ENCODE measurements at places on chromosomes 1 and 21.

DNA sequence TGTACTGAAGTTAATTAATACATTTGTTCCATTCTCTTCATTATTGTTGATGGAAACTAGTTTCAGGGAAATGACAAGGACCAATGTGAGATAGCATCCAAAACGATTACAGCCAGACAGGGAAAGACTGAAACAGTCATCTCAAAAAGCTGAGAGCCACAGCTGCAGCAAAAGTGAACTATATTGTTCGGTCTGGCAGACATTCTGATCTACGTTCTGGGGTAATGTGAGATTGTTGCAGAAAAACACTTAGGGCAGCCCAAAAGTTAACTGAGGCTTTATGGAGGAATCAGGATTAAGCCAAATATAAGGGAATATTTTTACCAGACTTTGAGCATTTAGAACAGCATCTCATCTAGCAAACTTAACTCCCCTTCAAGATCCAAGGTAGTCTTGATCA, 112.9 kb downstream of the LRRC40 start:
- DNase-seq, result no peak

- DNase-seq, result no peak
Observed at GRCh38 chr1:47181955-47182675, 7.7 kb downstream of the PDZK1IP1 start.

DNA sequence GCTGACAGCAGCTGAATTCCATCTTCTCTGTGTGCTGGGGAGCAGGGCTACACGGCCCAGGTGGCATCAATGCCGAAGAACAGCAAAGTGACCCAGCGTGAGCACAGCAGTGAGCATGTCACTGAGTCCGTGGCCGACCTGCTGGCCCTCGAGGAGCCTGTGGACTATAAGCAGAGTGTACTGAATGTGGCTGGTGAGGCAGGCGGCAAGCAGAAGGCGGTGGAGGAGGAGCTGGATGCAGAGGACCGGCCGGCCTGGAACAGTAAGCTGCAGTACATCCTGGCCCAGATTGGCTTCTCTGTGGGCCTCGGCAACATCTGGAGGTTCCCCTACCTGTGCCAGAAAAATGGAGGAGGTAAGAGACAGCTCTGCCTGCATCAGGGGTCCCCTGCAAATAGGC, 16.6 kb downstream of the SLC6A17 start:
- DNase-seq, result no peak

- DNase-seq, result no peak
Observed at GRCh38 chr1:227845147-227845458, 29.6 kb downstream of the PRSS38 start.

DNA sequence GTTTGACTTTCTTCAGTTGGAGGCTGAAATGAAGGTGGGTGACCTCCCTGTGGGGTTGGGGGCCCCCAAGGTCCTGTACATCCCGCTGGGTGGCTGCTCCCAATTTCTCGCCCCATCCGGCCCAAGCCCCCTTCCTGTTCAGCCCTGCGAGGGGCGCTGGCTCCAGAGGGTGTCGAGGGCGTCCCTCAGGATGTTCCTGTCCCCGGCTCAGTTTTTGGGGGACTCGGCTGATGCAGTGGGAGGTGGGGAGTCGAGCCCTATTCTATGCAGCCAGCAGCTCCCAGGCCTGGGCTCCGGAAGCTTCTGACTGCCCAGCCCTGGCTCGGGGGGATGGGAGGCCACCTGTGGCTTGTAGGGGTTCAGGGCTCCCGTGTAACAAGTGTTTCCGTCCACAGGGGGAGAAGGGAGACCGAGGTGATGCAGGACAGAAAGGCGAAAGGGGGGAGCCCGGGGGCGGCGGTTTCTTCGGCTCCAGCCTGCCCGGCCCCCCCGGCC, 38.2 kb downstream of the SLC19A1 start:
- no peak for DNase-seq

DNA sequence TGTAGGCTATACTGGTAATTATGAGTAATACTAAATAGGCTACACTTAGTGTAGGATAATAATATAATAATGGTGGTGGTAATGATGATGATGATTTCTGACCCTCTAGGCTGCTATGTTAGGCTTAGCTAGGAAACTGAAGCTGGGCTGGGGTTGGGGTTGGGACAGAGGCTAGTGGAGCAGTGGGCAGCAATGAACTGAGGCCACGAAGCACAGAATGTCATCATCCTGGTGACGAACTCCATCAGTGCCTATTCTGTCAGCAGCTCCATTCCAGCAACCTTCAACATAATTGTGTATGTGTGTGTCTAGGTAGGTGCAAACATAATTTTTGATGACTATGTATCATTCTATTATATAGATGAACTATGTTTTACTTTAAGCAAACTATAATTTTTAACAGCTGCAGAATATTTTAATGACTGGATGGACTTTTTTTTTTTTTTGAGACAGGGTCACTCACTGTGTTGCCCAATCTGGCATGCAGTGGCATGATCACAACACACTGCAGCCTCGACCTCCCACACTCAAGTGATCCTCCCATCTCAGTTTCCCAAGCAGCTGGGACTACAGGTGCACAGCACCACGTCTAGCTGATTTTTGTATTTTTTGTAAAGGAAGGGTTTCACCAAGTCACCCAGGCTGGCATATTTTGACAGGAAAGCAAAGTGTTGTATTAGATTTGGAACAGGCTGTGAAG, 12.9 kb upstream of the CLIC4 start:
- DNase-seq, result no peak

GRCh38 chr1:212311836-212312497, 26.8 kb downstream of the PPP2R5A start:
- DNase-seq, result no peak

- DNase-seq, result no peak
Observed at GRCh38 chr1:185594786-185595410, 139.3 kb upstream of the HMCN1 start.

DNA sequence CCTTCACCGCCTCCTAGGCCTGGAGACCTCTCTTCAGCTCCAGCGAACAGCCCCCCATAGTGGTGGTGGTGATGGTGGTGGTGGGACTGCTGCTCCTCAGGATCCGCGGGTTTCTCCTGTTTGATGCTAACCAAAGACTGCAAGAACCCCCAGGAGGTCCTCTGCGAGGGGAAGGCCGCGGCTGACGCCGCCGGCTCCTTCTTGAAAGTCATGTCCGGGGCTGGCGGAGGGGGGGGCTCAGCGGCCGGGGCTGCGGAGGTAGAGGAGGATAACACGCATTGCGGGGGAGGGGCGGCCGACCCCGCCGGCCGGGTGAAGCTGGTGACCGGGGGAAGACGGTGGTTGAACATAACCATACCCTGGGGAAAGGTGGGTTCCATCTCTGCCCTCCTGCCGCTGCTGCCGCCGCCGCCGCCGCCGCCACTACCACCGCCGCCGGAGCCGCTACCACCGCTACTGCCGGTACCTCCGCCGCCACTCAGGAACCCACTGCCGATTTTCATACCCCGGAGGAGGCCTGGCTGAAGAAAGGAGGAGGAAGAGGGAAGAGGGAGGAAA, 554 bp downstream of the ZNF281 start:
- peak; percentile 56 for DNase-seq

- DNase-seq, result no peak
Observed at GRCh38 chr1:102434421-102434820, 437.7 kb upstream of the OLFM3 start.

DNA sequence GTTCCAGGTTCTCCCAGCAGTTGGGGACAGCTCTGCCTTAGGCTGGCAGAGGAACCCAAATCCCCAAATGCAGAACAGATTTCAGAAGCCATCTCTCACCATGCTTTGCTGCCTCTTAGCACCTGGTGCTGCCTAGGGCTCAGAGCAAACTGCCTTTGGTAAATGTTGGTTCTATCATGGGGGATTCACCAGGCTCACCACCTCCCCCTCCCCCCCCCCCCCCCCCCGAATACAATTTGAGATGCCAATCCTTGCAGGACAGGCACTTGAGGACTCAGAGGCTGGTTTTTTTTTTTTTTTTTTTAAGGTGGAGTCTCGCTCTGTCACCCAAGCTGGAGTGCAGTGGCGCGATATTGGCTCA, 447 bp upstream of the PAQR6 start:
- no peak for DNase-seq

DNA sequence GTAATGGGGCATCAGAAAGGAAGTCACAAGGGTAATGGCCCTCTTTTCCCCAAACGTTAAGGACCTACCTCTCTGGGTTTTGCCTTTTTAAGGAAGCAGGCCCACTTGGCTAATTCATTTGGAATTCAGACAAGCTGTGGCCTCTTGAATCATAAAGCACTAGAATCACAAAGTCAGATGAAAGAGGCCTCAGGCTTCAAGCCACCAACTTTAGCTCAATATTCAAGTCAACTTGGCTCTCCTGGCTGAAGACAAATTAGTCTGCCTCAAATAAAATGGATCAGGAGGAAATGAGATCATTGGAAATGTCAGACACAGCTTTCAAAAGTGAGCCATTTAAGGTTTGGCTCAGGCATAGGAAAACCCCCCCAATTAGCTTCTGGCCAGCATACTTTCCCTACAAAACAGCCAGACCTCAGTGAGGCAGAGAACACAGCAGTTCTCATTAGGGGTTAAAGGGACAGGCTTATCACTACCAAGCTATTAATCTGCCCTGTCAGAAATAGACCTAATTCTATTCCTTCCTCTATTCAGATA, 34.3 kb downstream of the SLC35D1 start:
- DNase-seq, result no peak

GRCh38 chr1:1842360-1843146, 48.3 kb downstream of the GNB1 start:
- no peak for DNase-seq

DNA sequence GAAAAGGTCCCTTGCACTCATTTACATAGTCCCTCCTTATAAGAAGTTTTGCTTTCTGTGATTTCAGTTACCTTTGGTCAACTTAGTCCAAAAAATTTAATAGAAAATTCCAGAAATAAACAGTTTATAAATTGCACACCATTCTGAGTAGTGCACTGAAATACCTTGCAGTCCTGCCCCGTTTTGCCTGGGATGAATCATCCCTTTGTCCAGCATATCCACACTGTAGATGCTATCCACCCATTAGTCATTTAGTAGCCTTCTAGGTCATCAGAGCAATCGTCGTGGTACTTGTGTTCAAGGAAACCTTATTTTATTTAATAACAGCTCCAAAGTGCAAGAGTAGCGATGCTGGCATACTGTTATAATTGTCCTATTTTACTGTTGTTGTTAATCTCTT, 38.0 kb downstream of the SPRTN start:
- no peak for DNase-seq

DNA sequence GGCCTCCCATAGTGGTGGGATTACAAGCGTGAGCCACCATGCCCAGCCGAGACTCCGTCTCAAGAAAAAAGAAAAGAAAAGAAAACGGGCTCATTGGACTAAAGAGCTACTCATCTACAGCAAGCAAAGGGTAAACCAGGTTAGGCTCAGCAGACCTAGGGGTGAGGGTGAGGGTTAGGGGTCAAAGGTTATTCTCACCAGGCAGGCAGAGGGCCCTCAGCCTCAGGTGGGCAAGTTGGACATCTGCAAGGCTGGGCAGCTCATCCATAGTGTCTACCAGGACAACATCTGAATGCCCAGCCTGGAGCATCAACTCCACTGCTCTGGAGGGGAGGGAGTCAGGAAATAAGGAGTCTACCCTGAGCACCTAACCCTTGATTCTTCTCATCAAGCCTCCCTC, 3.5 kb downstream of the MTMR11 start:
- DNase-seq, result no peak

- DNase-seq, result no peak
Observed at GRCh38 chr1:179586107-179586823, 5.4 kb upstream of the TDRD5 start.

GRCh38 chr21:46509741-46510502, 51.2 kb downstream of the DIP2A start:
- DNase-seq, result no peak

- no peak for DNase-seq
Observed at GRCh38 chr1:54302951-54303843, 103.0 kb downstream of the SSBP3 start.

DNA sequence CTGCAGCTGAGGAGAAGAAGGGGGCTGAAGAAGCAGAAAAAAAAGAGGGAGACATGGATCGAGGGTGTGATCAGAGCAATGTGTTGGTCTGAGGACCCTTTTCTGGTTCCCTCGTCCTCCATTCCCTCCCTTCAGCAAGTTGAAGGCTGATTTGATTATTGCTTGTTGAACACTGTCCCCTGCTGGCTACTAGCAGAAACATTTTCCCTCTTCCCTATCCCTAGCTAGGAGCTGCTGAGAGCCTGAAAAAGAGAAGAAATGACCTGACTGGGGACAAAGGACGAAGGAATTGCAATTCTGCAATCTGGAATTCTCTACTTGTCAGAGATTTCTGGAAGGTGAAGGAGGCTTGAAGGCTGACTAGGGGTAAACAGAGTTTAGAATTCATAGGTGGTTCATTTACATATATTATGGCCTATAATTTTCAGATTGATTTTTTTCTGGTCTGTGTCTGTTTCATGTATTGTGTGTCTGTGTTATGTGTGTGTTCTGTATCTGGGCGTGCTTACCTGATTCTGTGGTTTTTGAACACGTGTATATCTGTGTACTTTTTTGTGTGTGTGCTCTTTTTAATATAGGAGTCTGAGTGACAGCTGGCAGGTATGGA, 9.8 kb downstream of the NHLH1 start:
- DNase-seq, result no peak

DNA sequence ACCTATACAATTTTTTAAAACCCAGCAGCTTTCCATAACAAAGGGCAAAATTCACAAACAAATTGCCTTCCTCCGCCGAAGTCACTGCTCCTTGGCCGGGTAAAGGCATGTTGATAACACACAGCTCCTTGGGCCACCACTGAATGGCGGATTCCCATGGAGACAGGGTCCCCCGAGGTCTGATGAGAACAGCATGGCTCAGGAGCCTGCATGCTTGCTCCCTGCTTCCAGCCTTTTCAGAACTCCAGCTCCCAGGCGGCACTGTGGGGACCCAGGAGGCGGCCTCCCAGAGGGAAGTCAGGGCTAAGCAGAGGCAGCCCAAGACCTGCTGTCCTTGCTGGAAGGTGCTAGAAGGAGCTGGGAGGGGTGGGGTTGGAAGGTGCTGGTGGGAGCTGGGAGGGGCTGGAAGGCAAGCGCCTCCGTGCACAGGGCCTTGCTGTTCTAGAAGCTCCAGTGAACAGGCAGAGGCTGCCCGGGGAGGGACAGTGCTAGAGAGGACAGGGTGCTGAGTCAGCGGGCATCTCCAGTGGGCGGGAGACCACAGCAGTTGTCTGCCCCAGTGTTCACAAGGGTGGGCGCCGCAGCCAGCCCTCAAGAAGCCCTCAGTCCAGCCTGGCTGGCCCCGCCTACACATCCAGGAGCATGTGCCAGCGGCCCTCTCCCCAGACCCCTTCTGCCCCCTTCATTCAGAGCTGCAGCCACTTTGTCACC, 35.1 kb downstream of the PRDM16 start:
- no peak for DNase-seq

DNA sequence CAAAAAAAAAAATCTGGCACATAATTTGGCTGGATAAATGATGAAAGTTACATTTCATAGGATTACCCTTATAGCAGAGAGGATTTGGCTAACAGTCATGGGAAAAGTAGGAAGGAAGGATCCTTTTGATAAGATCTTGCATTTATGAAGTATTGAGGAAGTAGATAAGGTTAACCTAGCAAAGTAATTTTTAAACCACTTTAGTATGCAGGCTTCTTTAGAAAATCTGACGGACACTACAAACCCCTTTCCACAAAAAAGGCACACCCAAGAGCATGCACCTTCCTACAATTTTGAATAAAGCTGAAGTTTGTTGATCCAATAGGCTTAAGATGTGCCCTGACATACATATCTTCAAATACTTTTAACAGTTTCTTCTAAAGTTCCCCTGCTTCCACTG, 275.2 kb downstream of the GRIK1 start:
- DNase-seq, result no peak

Measured in stimulated activated naive CD8-positive, alpha-beta T cell treated with anti-CD3 and anti-CD28 coated beads, Interleukin-15, Interleukin-2, amounts not matched to agents 100 U/mL and 50 U/mL, for 24 hours (primary cell).